ENCODE measurements at places on chromosomes 5 and 9.

DNA sequence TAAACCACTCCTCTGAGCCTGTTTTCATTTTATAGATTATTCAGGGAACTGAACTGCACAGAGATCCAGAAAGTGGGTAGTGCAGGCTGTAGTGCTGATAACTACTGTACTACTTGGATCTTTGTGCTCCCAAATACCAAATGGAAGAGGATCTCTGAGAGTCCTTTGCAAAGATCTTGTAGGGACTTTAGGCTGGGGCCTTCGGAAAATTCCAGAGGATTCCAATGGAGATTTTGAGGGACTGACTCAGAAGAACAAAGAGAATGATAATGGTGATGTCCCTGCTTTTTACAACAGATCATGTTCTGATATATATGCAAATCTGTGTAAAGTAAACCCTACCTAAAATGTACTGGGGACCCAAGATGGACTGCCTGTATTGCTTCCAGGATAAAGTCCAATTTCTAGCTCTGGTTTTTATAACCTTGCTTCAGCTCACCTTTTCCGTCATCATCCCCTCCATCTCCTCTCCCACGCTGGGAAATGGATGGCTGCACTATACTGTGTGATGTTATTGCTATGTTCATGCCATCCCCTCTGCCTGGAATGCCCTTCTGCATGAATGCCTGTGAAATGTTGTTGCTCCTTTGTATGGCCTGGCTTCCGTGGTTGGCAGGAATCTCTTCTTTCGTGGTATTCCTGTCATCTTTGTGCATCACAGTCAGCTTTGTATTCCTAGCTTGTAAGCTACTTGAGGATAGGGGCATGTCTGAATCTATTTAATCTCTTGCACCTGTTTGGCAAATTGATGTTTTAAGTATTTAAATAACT is 9.7 kb upstream of the PSMD5 start:
- no peak for DNase-seq

- DNase-seq, result no peak
Measured at GRCh38 chr5:133909603-133910002, 58.8 kb downstream of the C5orf15 start.

GRCh38 chr9:34989946-34990635 is 546 bp downstream of the DNAJB5 start:
- DNase-seq, result no peak

GRCh38 chr5:137481596-137481995 is 17.5 kb downstream of the SPOCK1 start:
- DNase-seq, result no peak

DNA sequence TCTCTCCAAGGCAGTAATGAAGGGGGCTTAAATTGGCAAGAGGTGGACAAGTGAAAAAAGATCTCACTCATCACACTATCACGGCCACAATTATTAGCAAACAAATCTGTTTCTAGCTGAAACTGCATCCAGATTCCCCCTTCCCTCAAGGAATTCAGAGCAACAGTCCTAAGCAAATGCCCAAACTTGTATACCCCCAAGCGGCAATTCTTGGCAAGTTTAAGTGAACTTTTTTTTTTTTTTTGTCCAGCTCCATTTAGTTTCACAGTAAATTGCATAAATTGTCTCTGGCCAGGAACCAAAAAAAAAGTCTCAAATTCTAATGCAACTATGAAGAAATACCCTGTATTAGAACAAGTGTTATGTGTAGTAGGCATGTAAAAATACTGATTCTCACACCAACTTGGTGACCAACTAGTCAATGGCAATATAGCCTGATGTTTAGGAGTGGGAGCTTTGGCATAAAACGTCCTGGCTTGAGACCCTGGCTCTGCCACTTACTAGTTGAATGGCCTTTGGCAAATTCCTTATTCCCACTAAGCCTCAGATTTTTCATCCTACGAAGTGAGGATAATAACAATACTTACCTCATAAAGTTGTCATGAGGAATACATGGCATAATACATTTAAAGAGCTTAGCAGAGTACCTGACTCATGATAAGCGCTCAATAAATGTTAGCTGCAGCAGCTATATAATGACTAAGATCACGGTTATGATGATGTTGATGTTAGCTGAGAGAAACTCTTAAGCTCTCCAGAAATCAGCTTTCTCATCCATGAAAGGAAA is 193.2 kb downstream of the ADAMTSL1 start:
- DNase-seq, result no peak

DNA sequence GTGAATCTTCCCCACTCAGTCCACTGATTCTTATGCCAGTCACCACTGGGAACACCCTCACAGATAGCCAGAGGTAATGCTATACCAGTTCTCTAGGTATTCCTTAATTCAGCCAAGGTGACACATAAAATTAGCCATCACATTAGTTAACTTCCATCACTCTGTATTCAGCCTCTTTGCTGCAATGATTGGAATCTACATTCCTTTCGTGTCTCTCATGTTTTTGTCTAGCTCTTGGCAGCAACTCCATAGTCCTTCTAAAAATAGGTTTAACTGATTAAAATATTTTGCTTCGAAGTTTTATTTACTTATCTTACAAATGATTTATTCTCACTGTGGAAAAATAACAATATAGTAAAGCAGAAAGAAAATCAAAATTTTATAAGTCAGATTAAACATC is 19.6 kb upstream of the RNF20 start:
- DNase-seq, result no peak

GRCh38 chr9:4222357-4222756 is 77.5 kb downstream of the GLIS3 start:
- no peak for DNase-seq

DNA sequence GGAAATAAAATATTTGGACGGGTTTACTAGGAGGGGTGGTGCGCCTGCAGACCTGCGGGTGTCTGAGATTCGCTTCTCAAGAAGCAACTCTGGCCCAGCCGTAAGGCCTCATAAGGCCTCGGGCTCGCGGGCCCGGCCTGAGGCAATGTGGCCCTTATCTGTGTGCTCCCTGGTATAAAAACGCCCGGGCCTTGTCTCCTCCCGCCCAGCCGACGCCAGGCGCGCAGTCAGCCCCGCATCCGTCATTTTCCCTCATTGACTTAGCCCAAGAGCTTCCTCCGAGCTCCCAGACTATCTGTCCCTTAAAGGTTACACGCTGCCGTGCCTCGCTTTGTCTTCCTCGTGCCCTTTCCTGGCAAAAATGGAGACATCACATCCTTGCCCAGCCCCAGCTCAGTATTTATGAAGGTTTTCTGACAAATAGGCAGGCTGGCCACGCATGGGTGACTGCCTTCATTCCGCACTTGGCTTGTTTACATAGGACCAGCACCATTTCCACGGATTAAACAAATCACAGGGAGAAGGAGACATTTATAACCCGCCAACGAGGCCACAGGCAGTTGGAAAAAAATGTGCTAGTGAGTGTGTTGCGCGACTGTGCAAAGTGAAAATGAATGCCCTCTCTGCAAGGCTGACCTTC is 74.5 kb upstream of the TBCA start:
- no peak for DNase-seq

- peak; percentile 58 for DNase-seq
Measured at GRCh38 chr5:58849921-58850667, 267.2 kb downstream of the RAB3C start.

Data from LoVo (cell line).